ENCODE measurements at places on chromosomes 5 and 9.

- peak; percentile 72 for DNase-seq
Measured at GRCh38 chr9:88076286-88077070, 61.8 kb downstream of the SPATA31C2 start.

- DNase-seq: no peak
Measured at GRCh38 chr5:55495216-55495615, 39.5 kb downstream of the PLPP1 start.

- no peak for DNase-seq
Measured at GRCh38 chr9:135334953-135335460, 144.6 kb upstream of the PPP1R26 start.

DNA sequence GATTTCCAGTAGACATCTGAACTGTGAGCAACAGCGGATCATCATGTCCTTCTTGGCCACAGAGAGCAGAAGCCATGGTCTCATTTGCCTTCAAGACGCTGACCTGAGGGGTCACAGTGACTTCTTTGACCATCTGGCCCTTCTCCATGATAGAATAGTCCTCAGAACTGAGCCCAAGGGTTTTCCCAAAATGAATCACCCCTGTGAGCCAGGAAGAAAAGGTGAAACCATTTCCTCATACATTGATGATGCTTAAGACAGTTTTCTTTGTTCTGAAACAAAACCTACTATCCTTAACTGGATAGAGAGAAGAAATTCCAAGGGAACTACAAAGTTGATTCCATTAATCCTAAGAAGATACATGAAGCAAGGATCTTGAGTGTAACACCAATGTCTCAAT is 503.9 kb downstream of the CTNND2 start:
- no peak for DNase-seq

GRCh38 chr5:54738118-54738972 is 220.8 kb downstream of the SNX18 start:
- peak; percentile 84 for DNase-seq

DNA sequence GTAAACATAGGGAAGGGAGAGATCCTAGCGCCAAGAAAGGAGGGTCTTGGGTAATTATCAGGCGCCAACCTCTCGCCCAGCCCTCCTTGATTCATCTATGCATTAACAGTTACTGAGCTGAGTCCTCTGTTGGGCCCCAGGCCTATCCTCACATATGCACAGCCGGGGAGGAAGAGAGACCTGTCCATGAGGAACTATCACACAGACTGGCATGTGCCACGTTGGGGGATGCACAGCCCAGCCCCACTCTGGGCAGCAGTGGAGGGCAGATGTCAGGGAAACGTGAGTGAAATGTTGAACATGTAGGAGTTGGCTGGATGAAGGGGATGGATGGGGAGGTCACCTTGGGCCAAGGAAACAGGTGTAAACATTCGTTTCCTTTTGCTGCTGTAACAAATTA is 18.8 kb upstream of the ENHO start:
- DNase-seq: no peak

All from EL (cell line).